ENCODE measurements at places on chromosomes 1 and 21. TPM values are rescaled to one million over a fixed set of nuclear protein-coding genes. Genes with fewer than 3 reads are reported as not detected.

Gene TADA1
- total RNA-seq, result 10.1 TPM

Gene LCE1A
- not detected for total RNA-seq

Gene CDC42
- 332 TPM for total RNA-seq

Gene BEND5
- total RNA-seq, result 0.29 TPM

Gene FCGR3A
- total RNA-seq, result not detected

Gene F11R
- 1.4 TPM for total RNA-seq

Gene DNM3
- total RNA-seq, result 0.23 TPM

Gene S100A4
- total RNA-seq, result 837 TPM

Gene CSRP1
- total RNA-seq, result 336 TPM

Gene OR6N1
- total RNA-seq, result not detected

Gene HAPLN2
- not detected for total RNA-seq

Gene EVA1B
- 72.8 TPM for total RNA-seq

Gene IL24
- total RNA-seq, result not detected

DNA sequence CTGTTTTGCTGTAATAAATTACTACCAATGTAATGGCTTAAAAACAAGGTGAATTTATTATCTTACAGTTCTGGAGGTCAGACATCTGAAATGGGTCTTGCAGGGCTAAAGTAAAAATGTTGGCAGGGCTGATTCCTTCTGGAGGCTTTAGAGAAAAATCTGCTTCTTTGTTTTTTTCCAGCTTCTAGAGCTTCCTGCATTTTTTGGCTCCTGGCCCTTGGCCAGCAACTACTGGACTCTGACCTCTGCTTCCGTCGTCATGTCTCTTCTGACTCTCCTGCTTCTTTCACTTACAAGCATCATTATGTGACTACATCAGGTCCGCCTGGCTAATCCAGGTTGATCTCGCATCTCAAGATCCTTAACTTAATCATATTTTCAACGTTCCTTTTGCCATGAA is 350.9 kb downstream of the S1PR1 start:
- DNase-seq, result no peak

DNA sequence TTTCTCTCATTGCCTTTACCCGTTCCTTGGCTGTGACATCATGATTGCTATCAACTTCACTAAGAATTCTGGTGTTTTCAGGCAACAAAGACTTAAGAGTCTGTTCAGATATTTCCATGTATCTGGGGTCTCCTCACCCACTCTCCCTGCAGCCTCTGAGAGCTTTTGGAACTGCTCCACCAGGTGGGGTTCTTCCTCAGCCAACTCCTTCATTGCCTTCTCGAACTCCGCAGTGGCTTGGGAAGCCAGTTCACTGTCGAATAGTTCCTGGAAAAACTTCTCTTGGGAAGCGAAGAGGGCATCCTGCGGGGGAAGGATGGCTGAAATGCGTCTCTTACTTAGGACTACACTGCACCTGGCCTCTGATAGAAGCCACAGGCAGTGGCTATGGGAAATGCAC is 2.1 kb downstream of the PEX19 start:
- DNase-seq, result no peak

DNA sequence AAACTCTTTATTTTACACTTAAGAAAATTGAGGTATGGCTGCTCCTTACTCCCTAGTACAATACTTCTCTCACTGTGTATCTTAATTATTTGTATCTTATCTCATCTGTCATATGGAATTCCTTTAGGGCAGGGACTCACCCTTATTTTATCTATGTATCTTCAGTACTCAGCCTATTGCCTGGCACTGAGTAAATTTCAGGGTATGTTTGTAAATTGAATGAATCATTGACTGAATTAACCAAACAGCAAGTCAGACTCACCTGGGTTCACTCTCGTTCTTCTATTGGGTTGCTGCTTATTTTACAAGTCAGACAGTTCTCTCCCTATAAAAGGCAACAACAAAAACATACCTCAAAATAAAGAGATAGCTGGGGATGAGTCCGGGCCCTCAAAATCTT is 63.8 kb downstream of the LAMC1 start:
- DNase-seq, result no peak

DNA sequence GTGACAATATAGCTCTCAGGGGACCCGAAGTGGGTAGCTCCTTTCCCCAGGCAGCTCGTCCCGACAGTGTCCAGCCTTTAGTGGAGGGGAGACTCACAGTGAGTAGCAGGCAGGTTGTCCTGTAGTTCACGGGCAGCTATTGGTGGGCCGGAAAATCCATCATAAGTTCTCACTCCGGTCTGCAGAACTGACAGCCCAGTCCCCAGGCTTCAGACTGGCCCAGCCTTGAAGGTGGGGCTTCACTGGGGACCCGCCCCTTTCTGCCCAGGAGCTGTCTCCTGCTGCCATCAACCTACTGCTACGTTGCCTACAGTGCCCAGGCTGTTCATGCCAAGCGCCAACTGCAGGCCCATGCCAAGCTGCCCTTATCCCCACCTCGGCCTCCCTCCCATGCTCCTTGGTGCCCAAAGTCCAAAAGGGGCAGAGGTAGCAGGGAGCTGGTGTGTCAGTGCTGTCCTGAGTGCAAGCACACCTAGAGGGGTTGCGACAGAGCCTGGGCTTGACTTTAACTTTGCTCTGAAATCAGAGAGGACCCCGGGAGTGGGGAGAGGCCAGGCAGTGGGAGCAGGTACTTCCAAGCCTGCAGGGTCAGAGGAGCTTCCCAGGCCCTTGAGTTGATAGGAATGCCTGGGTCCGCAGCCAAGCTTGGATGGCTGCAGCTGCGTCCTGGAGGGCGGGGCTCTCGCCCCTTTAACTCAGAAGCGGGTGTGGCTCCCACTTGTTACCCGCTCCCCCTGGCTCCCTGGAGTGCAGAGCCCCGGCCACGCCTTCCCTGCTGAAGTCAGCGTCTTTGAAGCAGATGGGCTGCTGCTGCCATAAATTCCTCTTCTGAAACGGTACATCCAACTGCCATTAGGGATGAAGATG is 1144.3 kb upstream of the NCAM2 start:
- no peak for DNase-seq

GRCh38 chr1:227072991-227073390 is 132.9 kb downstream of the COQ8A start:
- peak; percentile 48 for DNase-seq

DNA sequence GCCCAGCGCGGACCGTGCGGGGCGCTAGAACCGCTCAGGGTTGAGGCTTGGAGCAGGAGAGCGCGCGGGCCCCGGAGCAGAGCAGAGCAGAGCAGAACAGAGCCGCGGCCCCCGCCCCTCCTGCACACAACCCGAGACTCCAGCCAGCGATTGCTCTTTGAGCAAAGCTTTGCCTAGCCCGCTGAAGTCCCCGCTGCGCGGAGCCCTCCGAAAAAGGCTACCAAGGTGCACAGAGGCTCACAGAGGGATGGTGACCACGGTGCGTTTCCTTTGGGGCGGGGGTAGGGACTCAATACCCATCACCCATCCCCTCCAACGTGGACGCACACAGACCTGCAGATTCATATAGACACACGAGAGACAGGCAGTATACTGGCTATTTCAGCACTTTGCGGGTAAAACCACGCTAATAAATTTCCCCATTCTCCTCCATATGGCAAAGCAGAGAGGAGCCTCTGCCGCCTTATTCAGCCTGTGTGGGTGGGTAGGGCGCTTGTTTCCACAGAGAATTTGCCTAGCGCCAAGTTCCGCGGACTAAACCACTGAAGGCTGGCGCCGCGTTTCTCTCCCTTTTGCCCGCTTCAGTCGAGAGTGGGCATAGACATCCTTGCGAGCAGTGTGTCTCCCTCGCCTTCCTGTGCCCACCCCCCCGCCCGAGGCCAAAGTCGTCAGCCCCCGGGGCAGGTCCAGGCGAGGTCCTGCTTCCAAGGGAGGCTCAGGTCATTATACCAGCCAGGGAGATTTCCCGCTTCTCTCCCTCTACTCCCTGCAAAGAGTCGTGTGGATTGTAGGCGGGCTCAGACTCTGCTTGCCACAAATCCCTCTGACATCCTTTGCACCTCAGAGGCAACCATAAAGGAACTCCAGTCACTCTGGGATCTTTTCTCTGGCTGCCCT is 8.5 kb downstream of the HLX start:
- DNase-seq, result no peak

GRCh38 chr1:236063919-236064673 is 794 bp downstream of the NID1 start:
- DNase-seq, result peak; percentile 62

- DNase-seq, result no peak
Observed at GRCh38 chr1:110214454-110215404, 4.6 kb downstream of the KCNC4 start.

- DNase-seq, result no peak
Observed at GRCh38 chr1:234473118-234473517, 5.9 kb downstream of the TARBP1 start.

- DNase-seq, result no peak
Observed at GRCh38 chr1:41907446-41907845, 11.3 kb downstream of the HIVEP3 start.

- DNase-seq, result peak; percentile 27
Observed at GRCh38 chr1:33143698-33144097, 38.1 kb downstream of the TRIM62 start.

DNA sequence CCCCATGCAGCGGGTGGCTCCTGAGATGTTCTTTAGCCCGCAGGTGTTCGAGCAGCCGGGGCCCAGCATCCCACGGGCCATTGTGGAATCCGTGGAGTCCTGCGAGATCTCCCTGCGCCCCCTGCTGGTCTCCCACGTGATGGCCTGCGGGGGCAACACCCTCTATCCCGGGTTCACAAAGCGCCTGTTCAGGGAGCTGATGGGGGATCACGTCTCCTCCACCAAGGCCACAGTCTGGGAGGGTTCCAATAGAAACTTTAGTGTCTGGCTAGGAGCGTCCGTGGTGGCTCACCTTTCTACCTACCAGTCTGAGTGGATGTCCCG is 71.0 kb downstream of the ACTL8 start:
- peak; percentile 8 for DNase-seq

DNA sequence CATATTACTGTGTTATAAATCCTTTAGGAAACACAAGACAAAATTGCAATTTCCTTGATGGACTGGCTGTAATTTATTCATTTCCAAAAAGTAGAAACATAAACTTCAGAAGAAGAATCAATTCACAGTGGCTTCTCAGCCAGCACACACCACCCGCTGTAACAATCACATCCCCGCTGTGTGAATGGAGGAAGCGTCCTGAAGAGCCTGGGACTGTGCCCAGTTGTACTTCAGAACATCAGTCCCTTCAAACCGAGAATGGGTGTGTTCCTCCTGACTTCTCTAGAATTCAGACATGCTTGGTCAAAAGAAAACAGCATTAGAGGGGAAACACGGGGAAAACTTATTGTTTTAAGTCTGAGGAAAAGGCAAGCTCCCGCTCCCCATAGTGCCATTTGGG is 28.8 kb upstream of the CD84 start:
- no peak for DNase-seq

- DNase-seq, result no peak
Observed at GRCh38 chr21:39947031-39947430, 79.8 kb downstream of the PCP4 start.

DNA sequence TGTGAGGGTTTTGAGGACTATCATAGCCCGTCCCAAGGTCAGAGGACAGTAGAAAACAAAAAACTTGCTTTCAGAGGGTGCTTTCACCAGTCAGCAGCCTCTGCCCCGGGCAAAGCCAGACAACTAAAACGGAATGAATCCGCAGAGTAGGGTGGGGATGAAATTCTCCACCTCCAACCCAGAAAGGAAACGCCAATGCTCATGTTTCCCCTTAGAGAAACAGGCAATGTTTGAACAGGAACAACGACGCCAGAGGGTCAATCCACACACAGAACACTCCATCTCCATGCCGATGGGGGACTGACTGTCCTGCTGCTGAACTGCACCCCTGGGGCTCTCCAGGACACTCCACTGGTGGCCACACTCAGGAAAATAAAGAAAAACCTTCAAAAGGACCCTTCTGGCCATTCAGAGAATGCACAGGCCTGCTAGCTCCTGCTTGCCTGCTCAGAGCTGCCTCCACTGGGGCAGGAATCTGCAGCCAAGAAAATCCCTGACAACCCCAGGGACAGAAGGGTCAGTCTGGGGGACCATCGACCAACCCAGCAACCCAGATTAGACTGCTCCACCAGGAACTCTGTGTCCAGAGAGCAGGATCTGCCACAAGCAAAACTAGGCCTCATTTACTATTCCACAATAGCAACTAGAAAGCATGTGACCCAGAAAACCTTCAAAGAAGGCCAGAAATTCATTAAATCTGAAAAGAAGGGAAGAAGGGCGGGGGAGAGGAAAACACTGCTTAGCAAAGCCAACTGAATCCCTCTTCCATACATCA is 116.0 kb downstream of the TOMM20 start:
- DNase-seq, result no peak

DNA sequence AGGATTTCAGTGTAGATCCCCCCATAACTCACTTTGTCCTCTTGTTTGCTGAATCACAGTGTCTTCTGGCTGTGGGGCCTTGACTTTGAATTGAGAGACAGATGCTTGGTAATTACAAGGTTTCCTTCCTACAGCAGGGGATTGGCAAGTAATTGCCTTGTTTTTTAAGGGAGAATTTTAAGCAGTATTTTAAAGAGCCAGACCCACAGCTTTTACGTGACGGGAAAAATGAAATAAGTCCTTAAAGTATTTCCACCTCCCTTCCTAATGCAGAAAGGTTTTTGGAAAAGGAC is 41.0 kb downstream of the PGBD5 start:
- DNase-seq, result no peak

GRCh38 chr21:45959779-45960390 is 21.7 kb upstream of the COL6A1 start:
- no peak for DNase-seq

- no peak for DNase-seq
Observed at GRCh38 chr21:46211786-46212720, 16.5 kb downstream of the LSS start.

DNA sequence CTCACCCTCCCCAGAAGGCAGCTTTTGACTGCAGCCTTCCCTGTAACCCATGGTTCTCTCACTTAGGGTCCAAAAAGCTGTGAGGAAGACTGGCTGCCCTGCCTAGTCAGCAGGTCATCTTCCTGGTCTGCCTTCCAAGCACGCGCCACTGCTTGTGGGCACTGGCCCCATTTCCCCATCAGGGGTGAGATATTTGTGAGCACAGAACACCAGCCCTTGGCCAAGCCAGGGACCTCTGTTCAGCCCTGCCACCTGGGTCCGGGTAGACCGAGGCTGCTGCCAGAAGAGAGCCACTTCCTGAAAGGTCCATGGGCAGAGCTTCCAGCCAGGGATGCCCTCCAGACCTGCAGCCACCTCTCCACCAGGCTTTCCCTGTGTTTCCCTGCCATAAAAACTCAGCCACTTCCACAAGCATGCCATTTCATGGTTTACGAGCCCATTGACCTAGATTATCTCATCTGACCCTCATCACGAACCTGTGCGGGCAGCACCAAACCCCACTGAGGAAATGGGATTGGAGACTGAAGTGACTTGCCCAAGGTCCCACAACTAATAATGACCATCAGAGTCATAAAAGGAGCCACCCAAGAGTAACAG is 40.5 kb downstream of the GLIS1 start:
- DNase-seq, result no peak

GRCh38 chr1:185353124-185353523 is 36.1 kb upstream of the IVNS1ABP start:
- DNase-seq, result peak; percentile 87

- DNase-seq, result no peak
Observed at GRCh38 chr1:9595968-9596340, 7.2 kb downstream of the TMEM201 start.

DNA sequence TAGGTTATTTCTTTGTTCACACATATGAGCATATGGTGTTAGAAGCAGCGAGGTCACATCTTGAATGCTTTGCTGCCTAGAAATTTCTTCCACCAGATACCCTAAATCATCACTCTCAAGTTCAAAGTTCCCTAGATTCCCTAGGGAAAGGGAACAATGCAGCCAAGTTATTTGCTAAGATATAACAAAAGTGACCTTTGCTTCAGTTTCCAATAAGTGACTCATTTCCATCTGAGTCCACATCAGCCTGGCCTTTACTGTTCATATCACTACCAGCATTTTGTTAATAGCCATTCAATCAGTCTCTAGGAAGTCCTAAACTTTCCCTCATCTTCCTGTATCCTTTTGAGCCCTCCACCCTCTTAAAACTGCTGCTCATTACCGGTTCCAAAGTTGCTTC is 1502.5 kb downstream of the KCNT2 start:
- no peak for DNase-seq
